ENCODE measurements at places on chromosomes 2 and 18. TPM values are rescaled to one million over a fixed set of nuclear protein-coding genes. Genes with fewer than 3 reads are reported as not detected.
A peak's percentile ranks its signal among the peaks of the same experiment; 100 is the strongest.

DNA sequence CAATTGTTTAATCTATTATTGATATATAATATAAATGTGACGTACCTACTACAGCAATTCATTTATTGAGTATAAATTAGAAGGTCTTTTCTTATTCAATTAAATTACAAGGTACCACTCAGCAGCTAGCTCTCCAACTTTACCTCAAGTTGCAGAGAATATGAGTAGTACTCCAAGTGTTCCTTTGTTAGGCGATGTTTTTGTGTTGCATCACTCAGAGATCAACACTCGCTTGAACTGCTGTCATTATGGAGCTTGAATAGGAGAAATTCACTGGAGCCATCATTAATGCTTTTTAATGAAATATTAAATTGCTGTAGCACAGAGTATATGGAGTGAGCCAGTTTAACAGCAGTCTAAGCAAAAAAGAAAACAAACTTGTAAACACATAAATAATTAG, 320.0 kb downstream of the FSIP2 start:
- no peak for DNase-seq

DNA sequence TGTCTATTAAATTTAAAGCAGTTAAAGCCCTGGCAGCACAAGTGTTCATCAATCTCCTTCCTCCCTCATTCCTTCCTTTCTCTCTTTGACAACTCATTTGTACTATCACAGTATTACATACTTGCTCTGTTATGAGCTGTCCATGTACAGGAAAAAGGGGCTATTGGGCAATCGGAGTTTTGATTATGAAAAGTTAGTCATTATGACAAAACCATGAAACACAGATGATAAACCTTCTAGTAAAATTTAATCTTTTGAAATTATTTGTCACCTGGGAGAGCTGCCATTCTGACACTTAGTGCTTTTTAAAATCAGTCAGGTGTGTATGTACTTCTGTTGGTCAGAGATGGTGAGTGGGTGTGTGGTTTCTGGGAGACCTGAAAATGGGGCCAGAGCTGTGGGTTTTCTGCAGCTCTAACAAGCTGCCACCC, 39.4 kb downstream of the MAP4K4 start:
- DNase-seq, result peak; percentile 80

GRCh38 chr18:6741232-6741663, 11.7 kb downstream of the ARHGAP28 start:
- no peak for DNase-seq

DNA sequence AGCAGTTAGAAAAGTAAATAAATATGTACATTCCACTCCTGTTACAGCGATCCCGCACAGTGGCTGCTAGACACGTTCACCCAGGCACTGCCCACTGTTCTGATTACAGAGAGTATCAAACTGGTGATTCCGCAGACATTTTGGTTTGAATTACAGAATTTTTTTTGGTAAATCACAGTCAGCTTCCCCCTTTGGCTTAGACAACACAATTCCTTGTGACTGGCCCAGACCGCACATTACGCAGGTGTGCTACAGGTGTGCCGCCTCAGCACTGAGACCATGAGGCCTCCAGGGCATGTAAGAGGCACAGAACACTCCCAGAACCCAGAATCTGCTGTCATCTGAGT, 112.3 kb downstream of the PXDN start:
- DNase-seq, result no peak

GRCh38 chr2:211868996-211869533, 669.5 kb downstream of the ERBB4 start:
- no peak for DNase-seq

- DNase-seq, result no peak
Observed at GRCh38 chr2:101295895-101296294, 12.6 kb downstream of the RNF149 start.

The ZDBF2 gene
- total RNA-seq, result 7.8 TPM

The DSG1 gene
- not detected for total RNA-seq

The SNED1 gene
- total RNA-seq, result 2.6 TPM
